ENCODE measurements at places on chromosomes 3 and 15.

- no peak for DNase-seq
Observed at GRCh38 chr15:64138331-64138941, 13.1 kb upstream of the SNX22 start.

DNA sequence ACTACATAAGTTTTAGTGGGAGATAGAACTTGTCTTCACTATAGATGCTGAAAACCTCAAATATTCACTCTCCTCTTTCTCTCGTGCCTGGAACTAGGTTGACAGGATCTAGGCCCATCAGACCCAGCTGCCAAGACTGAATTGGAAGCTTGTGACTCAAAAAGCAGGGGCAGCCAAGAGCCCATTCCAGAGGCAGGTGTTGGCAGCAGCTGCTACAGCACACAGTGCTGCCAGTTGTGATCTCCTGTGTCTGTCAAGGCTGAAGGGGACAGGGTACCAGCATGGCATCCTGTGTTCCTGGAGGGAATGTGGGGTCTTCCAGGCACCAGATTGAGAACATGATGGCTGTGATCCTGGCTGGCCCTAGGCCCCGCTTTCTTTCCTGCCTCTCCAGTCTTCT, 92.5 kb upstream of the MB21D2 start:
- DNase-seq: no peak

- DNase-seq: no peak
Observed at GRCh38 chr3:150220799-150221198, 187.3 kb upstream of the TSC22D2 start.

DNA sequence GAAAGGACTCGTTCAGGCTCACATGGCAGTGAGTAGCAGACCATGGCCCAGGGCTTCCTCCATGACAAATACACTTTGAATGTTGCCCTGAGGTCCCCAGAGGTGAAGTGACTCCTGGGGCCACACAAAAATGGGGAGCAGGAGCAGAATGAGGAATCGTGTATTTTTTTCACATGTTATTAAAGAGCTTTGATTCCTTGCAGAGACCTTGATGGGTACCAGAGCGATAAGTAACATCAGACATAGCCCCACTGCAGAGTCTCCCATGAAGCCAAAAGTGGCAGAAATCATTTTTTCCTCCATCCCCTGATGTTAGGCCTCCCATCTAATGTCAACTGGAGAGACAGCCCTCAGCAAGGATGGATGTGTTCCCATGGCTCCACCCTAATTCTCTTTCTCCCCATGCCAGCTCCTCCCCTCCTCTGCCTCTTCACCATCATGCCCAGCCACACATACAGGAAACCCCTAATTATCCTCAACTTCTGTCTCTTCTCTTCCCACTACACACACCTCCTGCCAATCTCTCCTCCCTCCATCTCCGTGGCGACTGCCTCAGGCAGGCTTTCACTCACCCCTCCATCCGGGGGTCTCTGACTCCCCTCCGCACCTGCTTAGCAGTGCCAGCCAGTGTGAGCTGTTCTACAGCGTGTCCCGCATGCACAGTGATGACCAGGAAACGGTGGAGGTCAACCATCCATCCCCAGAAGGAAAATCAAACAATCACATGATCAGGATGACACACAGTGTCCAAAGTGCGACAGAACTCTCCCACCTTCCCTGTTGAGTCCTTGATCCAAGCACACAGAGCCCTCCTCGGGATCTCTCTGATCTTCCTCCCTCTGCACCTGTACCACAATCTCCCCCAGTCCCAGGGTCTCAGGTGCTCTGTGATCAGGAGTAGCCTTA, 7.1 kb upstream of the SSUH2 start:
- DNase-seq: no peak

DNA sequence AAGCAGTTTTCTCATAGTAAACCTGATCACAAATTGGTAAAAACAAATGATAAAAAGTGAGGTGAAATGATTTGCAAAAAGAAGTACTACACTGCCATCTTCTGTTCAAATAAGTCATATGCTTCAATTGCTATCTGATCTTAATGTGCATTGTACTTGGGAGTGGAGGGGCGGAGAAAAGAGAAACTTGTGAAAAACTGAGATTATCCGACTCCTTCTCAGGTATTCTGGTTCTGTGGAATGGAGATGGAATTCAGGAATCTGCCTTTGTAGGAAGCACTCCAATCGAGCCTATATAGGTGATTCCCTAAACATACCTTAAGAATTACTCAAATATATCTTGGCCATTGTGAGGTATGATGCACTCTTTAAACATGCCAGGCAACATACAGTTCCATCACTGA, 180.6 kb downstream of the CHL1 start:
- DNase-seq: no peak

DNA sequence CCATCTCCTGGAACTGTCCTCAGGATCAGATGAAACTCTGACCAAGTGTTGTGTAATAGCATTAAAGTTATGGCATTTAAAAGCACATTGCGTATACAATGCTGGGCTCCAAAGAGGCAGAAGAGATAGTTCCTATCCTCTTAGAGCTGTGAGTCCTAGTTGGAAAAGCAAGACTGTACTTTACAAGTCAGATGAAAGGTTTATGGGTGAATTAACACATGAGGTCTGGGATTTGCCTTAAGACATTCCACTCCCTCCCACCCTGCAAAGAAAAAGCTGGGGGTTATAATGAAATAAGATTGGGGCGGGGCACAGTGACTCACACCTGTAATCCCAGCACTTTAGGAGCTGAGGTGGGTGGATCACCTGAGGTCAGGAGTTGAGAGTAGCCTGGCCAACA, 35.6 kb downstream of the SNAPC5 start:
- DNase-seq: no peak

GRCh38 chr15:55224892-55225291, 28.2 kb upstream of the RSL24D1 start:
- no peak for DNase-seq

All from activated T-helper 1 cell treated with anti-CD3 and anti-CD28 coated beads, Interleukin-2, amount 50 U/mL, for 16 hours (primary cell).